ENCODE measurements at places on chromosomes 2 and 18.

DNA sequence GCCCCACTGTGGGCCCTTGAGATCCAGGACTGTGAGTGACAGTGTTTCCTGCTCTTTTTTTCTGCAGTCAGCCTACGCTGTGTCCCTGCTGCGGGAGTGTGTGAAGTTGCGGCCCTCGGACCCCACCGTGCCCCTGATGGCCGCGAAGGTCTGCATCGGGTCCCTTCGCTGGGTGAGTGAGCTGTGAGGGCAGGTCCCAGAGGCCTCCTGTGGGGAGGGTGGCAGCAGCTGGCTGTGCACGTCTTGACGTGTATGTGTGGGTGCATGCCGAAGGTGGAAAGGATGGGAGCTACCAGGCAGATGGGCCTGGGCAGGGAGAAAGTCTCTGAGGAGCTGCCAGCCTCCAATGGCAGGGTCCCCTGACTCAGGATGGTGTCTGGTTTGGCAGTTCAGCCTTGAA lies 95.7 kb upstream of the MCFD2 start:
- DNase-seq = no peak

DNA sequence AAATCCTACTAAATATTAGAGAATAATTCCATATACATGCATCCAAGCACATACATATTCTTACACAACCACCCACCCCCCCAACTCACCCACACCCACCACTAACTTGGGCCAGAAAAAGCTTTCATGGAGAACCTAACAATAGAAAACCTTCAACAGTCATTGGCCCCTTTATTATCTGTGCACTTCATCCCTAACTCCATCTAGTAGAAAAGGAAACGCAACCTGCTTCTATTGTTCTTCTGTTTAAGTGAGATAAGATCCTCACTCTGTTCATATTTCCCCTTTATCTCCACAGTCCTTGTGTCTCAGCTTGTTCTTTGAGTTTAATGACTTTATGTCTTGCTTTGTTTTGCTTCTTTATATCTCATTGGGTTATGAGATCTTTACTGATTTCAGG lies 1740.2 kb upstream of the CELF4 start:
- no peak for DNase-seq

DNA sequence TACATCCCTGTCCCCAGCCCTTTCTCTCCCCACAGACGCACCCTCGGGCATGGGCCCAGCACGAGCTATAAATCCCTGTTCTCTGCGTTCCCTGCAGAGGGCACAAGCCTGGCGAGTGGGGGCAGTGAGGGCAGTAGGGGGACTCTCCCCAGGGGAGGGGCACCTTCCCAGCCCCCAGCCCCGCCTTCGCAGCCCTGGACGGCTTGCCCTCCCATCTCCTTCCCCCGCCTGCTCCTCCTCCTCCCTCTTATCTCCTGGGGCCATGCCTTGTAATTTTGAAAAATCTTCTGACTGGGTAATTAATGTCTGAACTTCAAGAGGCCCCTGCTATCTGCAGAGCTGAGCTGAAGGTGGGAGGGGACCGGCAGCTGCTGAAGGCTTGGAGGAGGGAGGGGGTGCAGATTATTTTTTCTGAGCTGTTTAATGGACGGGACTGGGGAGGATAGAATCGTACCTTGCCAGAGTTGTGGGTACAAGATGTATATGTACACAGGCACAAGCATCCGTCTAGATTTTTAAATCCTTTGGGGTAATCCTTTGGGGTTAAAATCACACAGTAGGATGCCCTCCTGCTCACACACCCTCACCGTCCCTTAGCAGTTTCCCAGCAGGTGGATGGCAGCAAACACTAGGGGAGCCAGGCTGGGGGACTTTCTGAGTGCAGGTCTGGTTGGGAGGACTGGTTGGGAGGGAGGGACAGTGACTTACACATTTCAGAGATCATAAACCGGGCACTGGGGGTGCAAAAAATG lies 121.9 kb downstream of the SMAD7 start:
- DNase-seq = no peak

DNA sequence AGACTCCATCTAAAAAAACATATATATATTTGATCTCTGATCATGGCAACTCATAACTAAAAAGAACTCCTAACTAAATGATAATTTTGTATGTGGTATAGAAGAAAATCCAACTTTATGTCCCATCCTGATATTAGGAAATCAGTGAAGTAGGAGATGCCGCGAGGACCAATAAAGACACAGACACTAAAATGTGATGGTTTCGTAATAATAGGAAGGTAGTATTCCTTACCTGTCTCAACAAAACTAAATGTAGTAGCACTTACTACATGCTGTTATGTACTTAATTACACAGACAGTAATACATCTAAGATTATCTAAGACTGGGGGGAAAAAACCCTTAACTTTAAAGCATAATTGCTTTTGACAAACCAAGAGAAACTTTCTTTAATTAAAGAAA lies 63.5 kb downstream of the TRIP12 start:
- no peak for DNase-seq

GRCh38 chr2:236136538-236136937 lies 31.6 kb downstream of the GBX2 start:
- no peak for DNase-seq

DNA sequence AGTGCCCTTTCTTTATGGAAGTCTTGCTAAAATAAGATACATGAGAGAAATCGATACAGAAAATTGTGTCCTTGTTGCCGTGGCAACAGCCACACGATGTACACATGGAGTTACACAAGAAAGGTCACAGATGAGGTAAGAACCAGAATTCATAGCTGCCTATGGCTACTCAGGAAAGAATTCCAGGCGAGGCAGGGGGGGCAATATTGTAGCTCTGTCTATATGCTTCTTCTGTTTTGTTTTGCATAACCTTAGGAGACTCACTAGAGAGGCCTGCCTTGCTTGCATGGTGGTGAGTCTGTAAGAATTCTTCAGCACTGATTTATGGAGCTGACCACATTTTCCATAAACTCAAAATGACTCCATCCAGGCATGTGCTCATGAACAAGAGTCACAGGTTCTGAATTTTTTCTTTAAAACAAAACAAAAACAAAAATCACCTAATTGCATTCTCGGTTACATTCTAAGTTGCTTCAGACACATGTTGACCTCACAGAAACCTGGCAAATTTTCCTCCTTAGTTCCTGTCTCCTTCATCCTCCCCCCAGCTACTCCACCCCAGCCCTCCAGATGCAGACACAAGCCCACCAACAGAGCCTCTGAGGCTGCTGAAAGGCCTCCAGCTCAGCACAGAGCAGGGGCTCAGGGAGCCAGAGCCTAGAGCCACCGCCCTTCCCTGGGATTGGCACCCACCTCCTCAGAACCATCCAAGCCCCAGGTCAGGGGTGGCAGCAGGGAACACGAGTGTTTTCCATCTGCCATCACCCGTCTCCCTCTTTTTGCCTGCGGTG lies 183.5 kb downstream of the ANTXR1 start:
- no peak for DNase-seq

- DNase-seq = no peak
Measured at GRCh38 chr2:181850936-181851560, 40.5 kb upstream of the ITPRID2 start.

DNA sequence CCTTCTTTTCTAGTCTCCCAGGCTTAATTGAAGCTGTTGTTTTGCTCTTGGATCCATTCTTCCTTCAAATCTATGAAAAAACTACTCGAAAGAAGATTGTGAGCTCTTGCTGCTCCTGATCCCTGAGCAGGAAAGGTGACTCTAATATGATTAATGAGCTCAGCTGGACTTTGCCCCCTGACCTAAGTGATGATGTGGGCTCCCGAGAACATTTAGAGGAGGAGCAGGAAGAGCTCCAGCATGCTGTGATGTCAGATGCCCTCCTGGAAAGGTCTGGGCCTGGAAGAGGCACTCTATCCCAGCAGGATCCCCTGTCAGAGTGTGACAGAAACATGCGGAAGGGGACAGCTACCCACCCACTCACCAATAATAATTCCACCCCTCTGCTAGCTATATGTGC lies 117.9 kb upstream of the PELI1 start:
- no peak for DNase-seq

DNA sequence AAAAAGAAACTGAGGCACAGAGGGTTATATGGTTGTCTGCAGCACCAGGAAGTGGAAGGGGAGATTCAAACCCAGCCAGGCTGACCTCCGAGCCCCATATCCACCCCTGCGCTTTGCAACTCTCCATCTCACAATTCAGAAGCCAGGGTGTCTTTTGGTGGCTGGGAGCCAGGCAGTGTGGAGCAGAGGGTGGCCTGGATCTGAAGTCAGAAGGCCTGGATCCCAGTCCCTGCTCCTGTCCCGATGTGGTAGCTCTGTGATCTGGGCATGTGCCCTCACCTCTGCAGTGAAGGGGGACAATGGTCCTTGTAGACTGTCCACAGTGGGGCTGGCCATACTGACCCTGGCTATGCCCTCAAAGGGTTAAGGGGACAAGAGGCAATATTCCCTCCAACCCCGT lies 57.0 kb downstream of the CIB4 start:
- DNase-seq = no peak

GRCh38 chr18:67144329-67144728 lies 372.2 kb downstream of the DSEL start:
- DNase-seq = no peak

GRCh38 chr2:74026687-74027241 lies 42.1 kb downstream of the TET3 start:
- DNase-seq = no peak

DNA sequence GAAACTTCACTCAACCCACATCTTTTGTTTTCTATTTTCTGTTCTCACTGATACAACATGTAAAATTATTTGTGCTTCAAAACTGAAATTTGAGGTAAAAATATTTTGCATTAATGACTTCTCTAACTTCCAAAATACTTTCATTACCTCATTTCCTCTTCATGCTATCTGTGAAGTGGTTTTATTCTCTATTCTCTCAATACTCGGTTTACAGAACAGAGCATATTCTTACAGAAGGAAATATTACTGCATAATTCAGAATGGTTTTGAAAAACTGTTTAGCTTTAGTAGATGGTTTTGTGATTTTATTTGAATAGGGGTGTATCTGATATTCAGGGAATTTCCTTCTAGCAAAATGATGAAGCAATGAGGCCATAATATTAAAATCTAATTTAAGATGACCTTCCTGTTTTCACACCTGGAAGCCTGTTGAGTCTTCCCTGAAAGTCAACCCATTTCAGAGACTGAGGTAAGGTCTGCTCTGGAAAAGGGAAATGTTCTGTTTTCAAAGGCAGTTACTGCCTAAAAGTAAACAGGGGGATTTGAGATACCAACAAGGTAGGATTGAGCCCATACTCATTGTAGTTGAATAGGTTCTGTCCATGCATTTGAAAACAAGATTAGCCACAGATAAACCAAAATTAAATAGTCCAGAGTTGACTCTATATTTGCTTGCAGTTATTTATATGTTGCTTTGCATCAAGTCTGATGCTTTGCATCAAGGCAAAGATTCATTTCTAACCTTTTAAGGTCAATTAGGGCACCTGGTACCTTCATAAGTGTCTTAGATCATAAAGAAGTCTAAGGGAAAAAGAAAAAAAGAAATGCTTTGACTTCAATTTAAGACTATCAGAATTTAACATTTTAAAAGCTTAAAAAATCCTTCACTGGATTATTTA lies 50.8 kb upstream of the PEX13 start:
- no peak for DNase-seq

DNA sequence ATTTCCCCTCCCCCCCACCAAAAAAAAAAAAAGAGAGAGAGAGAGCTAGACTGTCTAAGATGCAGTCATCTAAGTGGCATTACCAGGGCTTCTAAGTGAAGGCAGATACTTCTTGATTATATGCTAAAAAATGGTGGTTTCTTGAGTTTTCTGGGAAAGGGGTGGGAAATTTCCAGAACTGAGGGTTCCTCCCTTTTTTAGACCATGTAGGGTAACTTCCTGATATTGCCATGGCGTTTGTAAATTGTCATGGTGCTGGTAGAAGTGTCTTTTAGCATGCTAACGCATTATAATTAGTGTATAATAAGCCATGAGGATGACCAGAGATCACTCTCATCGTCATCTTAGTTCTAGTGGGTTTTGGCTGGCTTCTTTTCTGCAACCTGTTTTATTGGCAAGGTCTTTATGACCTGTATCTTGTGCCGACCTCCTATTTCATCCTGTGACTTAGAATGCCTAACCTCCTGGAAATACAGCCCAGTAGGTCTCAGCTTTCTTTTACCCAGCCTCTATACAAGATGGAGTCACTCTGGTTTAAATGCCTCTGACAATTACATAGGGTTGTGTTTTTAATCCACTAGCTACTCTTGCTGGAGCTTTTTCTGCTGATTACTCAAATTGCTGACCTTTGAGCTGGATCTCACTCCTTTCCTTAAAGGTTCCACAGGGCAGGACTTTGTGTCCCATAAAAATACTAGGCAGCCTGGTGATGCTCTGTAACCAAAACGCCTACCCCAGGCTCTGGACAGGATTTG lies 30.4 kb upstream of the PROKR1 start:
- no peak for DNase-seq

DNA sequence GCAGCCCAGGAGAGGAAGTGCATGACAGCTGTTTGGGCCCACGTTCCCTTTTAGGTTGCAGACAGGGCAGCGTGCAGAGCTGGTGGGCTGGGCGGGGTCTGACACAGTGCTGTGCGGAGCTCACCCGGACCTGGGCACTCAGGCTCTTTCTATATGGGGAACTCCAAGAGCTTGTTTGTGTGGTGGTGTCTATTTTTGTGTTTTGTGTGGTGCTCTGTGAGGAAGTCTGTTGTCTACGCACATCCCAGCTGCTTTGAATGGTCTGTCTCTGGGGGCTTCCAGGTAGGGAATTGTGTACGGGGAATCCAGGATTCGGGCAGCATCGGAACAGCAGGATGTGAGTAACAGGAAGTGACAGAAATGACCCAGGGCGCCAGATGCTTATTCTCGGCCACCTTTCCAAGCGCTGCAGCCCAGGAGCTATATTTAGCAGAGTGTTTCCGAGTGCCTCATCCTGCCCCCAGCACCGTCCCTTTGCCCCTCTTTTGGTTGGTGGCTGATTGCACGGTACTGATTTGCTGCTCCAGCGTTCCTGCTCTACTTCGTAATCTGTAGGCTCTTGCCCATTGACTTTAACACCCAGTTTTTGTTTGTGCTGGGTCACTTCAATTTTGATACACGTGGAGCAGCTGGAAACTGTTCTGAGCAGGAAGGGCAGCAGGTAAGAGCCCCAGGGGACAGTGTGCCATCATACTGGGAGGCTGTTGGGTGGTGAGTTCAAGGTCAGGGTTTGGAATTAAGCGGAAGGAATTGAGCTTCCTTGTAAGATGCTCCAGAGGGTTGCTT lies 64.7 kb downstream of the DGKD start:
- DNase-seq = peak; percentile 35

All from stimulated activated naive CD4-positive, alpha-beta T cell (primary cell).